ENCODE measurements at places on chromosomes 4 and X. TPM values are rescaled to one million over a fixed set of nuclear protein-coding genes. Genes with fewer than 3 reads are reported as not detected.
A peak's percentile ranks its signal among the peaks of the same experiment; 100 is the strongest.

- DNase-seq: no peak
Observed at GRCh38 chrX:94686071-94686470, 1012.1 kb downstream of the FAM133A start.

DNA sequence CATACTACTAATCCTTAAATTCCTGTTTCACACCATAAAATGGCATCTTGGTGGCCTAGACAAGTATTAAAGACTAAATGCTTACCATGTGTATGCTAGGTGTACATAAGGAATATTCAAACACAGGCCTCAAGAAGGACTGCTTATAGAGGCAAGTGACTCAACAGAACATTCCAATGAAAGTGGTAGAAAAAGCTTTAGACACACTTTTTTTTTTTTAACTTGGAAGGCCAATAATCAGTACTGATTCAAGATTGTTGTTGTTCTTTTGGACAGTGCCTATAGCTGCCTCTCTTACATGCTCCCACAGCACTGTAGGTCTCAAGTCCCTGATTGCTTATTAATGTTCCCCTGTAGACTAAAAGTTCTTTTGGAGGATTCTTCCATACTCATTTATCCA lies 77.6 kb downstream of the FBXL5 start:
- no peak for DNase-seq

DNA sequence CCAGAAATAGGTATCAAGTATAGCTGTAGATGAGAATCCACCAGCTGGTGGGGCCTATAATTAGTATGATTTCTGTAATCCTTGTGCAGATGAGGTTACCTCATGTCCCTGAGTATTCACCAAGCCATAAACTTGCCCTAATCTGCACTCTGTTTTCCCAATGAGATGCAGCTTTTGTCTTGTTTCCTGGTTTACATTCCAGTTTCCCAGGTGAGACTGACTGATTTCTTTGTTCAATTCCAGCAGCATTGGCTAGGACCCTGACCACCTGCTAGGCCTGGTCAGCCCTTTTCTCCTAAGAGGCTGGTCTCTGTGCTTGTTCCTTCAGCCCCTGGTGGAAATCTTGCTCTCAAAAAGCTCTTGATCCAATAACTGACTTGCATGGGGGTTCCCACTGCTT lies 44.6 kb downstream of the GABRB1 start:
- no peak for DNase-seq

DNA sequence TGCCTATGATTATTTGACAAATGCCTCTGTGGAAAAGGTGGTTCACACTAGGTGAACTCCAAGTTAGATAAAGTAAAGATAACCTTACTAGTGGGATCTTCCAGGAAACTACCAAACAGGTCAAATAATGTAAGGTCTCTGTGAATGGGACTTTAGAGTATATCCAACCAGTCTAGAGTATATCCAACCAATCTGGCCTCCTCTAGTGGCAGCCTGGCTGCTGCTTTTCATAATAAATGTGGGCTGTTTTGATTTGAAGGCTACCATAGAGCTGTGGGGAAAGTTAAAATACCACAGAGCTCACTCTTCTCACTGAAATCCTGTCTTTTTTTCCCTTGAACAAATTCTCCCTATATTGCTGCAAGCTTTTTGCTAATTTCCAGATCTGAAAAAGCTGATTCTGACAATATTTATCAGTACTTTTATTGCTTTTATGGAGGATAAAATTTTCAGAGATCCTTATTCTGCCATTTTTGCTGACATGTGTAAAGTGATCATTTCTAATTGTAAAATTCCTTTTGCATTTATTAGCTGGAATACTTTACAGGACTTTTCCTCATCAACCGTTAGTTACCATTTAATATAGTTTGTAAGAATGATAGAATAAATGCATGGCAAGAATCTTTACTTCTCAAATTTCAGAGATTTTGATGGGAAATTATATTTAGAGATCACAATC lies 111.3 kb downstream of the TET2 start:
- DNase-seq: no peak

DNA sequence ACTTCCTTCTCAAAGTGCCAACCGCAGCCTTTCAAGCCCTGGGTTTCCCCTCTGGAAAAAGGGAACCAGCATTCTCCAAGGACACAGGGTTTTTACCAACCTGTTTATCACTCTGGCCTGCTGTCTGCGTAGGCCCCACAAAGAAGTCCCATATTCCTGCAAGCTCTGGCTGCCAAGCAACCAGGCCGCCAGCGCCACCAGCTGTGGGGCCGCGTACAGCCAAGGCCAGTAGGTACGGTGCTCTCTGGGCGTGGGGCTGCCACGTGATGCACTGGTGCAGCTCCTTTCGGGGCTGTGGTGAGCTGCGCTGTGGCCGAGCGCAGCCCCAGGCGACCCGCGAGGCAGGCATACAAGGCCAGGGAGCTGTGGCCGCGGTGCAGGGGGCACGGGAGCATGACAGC lies 22.1 kb downstream of the LUZP4 start:
- DNase-seq: no peak

DNA sequence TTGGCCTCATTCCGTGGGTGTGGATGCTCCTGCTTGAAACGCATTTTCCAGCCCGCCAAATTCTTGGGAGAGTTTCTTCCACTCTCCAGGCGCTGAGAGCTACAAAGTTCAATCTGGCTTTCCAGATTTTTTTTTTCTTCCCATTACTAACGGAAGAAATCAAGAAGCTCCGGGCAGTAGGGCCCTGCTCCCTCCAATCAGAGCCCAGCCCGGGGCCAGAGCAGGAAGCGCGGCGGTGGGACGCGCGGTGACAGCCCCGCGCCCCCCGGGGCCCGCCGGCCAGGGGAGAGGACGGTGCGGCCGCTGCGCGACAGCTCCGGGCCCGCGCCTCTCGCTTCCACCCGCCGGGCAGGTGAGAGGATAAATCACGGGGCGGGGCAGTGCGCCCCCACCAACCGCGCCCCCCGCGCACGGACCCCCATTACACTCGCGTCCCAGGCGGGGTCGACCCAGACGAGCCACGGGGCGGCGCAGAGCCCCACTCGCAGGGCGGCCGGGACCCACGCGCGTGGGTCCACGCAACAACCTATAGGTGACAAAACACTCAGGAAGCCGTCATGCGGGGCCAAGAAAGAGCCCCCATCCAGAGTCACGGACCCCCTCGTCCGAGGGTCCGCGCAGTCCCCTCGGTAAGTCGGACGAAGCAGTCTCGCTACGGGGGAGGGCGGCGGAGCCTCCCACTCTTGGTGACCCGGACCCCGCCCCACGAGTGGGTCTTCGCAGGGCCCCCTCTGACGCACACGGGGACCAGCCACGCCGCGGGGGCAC lies 868 bp downstream of the AFAP1 start:
- no peak for DNase-seq

DNA sequence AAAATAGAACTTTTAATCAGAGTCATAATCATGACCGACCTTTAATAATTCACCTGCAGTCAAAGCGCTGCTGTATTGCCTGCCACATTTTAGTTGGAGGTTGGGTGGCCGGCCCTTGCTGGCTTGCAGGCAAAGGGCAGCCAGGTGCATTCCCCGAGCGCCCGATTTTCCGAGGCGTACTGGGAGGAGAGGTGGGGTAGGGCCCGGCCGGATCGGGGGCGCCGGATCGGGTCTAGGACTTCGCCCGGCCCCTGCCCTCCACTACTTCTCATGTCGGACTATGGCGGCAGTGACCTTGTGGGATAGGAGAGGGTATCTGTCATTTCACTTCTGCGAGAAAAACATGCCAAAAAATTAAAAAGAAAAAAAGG lies 2.5 kb upstream of the RS1 start:
- peak; percentile 45 for DNase-seq

GRCh38 chrX:13419276-13419675 lies 99.4 kb upstream of the ATXN3L start:
- no peak for DNase-seq

GRCh38 chrX:119655125-119655524 lies 37.8 kb downstream of the SEPTIN6 start:
- no peak for DNase-seq

GRCh38 chr4:4397441-4397819 lies 10.5 kb downstream of the NSG1 start:
- DNase-seq: no peak

- no peak for DNase-seq
Observed at GRCh38 chr4:136471051-136471450, 1061.2 kb downstream of the PCDH18 start.

- no peak for DNase-seq
Observed at GRCh38 chr4:16807355-16807754, 91.1 kb downstream of the LDB2 start.

DNA sequence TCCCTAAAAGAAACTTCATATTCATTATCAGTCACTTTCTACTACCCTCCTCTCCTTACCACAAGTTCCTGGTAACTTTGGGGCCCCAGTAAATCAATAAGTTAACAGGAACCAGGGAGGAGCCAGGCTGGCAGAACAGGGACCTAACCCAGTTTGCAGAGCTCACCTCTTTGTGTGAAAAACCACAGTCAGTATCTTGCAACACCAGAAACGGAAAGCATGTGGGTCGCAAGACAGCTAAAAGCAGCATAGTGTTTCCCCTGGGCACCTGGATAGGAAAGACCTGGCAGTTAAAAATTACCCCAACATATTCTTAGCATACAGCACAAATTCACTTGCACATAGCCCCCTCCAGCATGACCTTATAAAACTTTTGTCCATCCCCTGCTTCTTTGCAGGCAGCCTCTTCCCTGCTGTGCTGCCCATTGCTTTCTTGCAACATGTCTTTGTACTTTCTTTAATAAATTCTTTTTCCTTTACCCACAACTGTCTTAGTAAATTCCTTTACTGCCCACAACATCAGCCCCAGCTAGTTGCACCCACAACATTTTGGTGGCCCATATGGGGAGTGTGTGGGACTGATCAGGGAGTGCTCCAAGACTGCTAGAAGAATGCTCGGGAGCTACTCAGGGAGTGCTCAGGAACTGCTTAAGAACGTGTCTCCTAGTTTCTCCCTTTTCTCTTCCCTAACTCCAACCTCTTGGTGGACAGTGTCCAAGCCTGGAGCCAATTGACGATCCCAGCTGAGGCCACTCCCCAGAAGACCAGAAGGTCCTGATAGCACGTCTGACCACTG lies 83.4 kb downstream of the MSN start:
- DNase-seq: no peak

- DNase-seq: no peak
Observed at GRCh38 chr4:149706942-149707341, 108.7 kb downstream of the IQCM start.

DNA sequence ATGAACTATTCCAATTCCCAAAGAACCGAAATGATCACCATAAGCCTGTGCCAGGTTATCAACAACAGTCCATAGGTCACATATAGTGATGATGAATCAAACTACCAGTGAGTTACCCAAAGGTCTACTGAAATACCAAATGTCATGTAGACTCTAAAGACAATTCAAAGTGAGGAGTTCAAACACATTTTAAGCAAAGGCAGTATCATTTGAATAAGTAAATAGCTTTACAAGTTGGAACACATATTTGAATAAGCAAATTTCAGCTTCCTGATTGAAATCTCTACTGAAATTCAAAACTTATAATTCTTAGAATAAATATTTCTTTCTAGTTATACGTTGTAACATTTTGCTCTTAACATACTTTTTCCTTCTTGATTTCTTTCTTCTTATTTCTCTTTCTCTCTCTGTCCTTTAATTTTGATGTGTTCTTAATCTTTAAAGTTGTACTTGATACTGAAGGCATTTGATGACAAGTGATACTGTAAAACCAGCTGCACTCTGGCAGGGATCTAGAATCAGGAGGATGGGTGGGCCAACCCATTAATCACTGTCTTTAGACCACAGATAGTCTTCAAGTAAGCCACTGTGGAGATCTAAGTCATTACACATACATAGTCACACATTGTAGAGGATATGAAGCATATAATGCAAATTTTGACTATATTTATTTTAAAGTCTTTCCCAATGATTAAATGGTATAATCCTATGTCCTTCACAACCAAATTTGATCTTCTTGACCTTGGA lies 34.5 kb downstream of the GABRA4 start:
- DNase-seq: no peak

GRCh38 chr4:139528377-139529005 lies 27.5 kb downstream of the SETD7 start:
- DNase-seq: no peak

- no peak for DNase-seq
Observed at GRCh38 chr4:155179216-155179615, 29.2 kb upstream of the NPY2R start.

- DNase-seq: no peak
Observed at GRCh38 chr4:145829629-145830395, 108.8 kb downstream of the ZNF827 start.

GRCh38 chr4:42653626-42654560 lies 3.0 kb downstream of the ATP8A1 start:
- no peak for DNase-seq

DNA sequence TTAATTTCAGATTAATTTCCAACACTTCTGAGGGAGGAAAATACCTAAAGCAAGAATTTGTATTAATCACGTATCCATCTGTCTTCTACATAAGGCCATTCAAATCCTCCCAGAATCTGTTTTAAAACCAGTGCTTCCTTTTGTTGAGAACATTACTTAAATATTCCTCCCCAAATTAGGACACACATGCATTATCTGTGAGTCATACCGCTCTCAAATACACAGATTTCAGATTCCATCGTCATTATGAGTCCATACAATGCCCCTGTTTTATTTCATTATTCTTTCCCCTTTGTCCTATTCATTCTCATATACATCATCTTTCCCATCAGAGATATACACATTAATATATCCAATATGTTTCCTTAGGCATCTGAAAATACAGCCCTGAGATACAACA lies 57.3 kb upstream of the PRSS12 start:
- no peak for DNase-seq

DNA sequence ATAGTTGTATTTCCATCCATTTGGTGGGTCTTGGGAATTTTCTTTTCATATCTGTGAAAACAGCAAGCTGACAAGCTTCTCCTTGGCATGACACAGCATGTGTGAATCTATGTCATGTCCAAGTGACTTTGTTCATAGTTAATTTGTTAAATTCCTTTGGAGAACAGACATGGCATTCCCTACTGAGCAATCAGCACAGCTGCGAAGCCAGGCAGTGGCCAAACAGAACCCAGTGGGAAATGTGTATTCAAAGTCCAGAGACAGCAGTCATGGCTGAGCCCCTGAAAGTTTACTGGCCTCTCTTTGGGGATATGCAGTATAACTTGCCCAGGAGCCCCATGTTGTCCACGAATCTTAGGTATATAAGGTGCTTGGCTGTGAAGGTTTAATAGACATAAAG lies 474.7 kb downstream of the NKX6-1 start:
- no peak for DNase-seq

The ZNF732 gene
- total RNA-seq: not detected

The NOX1 gene
- total RNA-seq: not detected

The SEL1L3 gene
- total RNA-seq: 69.7 TPM

The ETDA gene
- not detected for total RNA-seq

The OCIAD1 gene
- 107 TPM for total RNA-seq

The SMARCA5 gene
- 52.7 TPM for total RNA-seq

The SYTL5 gene
- total RNA-seq: not detected

The POLN gene
- total RNA-seq: 2.4 TPM

The SLC2A9 gene
- 0.77 TPM for total RNA-seq

The RAB40A gene
- 0.22 TPM for total RNA-seq

Data from activated naive CD8-positive, alpha-beta T cell treated with anti-CD3 and anti-CD28 coated beads, Interleukin-2, amount 10 ng/mL, durations not matched to agents 7 days and 5 days (primary cell).